ENCODE measurements at places on chromosomes 11 and 22. TPM values are rescaled to one million over a fixed set of nuclear protein-coding genes. Genes with fewer than 3 reads are reported as not detected.

Gene ANO5
- total RNA-seq, result not detected

- DNase-seq, result no peak
These were observed 144.6 kb downstream of the ATG16L2 start for GRCh38 chr11:72958791-72959190.

Gene RASSF10
- not detected for total RNA-seq

GRCh38 chr22:19889951-19890350 lies 35.3 kb upstream of the GNB1L start:
- DNase-seq, result no peak

- no peak for DNase-seq
These were observed 332.7 kb downstream of the CASP12 start for GRCh38 chr11:104565583-104565961.

DNA sequence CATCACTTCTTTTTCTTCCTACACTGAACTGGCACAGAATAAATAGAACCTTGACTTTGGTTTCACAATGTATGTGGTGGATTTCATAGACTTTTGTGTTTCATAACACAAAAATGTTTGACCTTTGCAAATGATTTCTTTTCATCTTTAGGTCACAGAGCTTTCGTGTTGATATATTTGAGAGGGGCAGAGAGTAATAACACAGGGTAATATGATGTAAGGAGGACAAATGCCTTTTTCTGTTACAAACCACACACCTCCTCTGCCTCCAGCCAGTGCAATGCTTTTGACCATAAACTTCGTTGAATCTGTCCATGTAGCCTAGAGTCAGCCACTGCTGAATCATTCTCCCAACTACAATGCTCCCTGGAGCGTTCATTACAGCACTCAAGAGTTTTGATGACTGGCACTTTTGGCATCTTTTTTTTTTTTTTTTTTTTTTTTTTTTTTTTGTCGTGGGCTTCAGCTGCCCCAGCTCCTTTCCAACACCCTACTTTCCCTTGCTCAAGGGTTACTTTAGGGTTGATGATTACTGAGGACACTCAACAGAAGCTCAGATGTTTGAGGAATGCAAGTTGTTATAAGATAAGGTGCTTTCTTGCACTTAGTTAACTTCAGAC lies 11.4 kb upstream of the CAT start:
- DNase-seq, result peak; percentile 97

Gene SYNGR1
- total RNA-seq, result 14.9 TPM

DNA sequence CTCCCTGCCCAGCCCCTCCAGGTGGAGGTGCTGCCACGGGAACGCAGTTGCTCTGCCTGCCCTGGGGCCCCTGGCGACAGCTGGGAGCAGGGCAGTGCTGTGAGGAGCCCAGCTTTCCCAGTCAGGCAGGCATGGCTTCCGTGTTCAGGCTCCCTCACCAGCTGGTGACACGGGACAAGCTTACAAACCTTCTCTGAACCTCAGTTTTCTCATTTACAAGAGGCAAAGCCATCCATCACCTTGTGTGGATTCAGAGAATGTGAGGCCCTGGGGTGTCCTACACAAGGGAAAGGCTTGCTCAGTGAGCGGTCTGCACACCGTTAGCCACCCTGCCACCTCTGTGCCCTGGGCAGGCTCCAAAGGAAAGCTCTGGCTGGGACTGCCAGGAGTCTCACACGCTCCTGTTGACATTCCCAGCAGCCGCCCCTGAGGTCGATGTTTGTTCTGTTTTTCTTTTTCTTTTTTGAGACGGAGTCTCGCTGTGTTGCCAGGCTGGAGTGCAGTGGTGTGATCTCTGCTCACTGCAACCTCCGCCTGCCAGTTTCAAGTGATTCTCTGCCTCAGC lies 23.5 kb downstream of the SUN2 start:
- DNase-seq, result no peak

GRCh38 chr22:44026066-44026629 lies 2.0 kb downstream of the PARVB start:
- no peak for DNase-seq

GRCh38 chr11:12862696-12863469 lies 146.2 kb upstream of the RASSF10 start:
- DNase-seq, result peak; percentile 89

- no peak for DNase-seq
These were observed 1.3 kb downstream of the MACROD1 start for GRCh38 chr11:64164392-64165312.

GRCh38 chr22:25048659-25049647 lies 96.4 kb downstream of the KIAA1671 start:
- DNase-seq, result peak; percentile 54

GRCh38 chr11:46498179-46498578 lies 95.6 kb downstream of the AMBRA1 start:
- no peak for DNase-seq

Gene CFAP300
- total RNA-seq, result 5.6 TPM

GRCh38 chr11:73559743-73560142 lies 38.2 kb downstream of the FAM168A start:
- DNase-seq, result no peak

DNA sequence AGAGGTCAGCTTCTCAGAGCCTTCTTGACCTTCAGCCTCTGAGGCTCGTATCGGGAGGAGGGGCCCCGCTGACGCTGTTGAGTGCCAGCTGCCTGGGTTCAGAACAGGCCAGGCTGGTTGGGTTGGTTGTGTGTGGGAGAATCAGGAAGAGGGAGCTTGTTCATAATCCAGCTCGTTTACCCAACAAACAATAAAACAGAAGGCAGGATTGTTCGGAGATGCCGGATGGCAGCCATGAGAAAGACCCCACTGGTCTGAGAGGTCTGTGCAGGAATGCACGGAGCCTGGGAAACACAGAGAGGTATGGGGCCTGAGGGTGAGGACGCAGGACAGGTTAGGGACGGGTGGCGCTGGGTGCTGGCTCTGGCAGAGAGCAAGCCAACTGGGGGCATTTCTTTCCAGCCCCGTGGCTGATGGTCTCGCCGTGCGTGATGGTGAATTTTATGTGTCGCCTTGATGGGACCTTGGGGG lies 31.6 kb upstream of the SHANK2 start:
- no peak for DNase-seq

Gene ADM2
- 0.15 TPM for total RNA-seq

DNA sequence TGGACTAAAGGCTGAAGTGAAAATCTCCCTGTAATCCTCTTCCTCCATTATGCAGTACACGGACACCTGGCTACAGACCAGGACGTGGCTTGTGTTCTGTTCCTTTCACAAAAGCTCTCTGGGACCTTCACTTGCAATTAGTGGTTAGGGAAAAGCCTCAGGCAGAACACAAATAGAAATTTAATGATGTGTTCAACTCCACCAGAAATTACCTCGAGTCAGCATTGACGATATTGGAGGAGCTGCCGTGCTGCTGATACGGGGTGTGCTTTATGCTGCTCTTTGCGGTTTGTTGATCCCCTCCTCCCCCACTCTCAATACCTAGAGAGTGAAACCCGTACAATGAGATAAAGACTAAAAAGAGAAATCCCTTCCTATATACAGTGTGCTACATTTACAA lies 48.9 kb downstream of the POLD3 start:
- DNase-seq, result peak; percentile 25

- DNase-seq, result peak; percentile 68
These were observed 54.3 kb upstream of the CLMP start for GRCh38 chr11:123249354-123249753.

Gene FGF4
- total RNA-seq, result not detected

Gene ADAMTS8
- not detected for total RNA-seq

Gene ZFP91
- 59.8 TPM for total RNA-seq

DNA sequence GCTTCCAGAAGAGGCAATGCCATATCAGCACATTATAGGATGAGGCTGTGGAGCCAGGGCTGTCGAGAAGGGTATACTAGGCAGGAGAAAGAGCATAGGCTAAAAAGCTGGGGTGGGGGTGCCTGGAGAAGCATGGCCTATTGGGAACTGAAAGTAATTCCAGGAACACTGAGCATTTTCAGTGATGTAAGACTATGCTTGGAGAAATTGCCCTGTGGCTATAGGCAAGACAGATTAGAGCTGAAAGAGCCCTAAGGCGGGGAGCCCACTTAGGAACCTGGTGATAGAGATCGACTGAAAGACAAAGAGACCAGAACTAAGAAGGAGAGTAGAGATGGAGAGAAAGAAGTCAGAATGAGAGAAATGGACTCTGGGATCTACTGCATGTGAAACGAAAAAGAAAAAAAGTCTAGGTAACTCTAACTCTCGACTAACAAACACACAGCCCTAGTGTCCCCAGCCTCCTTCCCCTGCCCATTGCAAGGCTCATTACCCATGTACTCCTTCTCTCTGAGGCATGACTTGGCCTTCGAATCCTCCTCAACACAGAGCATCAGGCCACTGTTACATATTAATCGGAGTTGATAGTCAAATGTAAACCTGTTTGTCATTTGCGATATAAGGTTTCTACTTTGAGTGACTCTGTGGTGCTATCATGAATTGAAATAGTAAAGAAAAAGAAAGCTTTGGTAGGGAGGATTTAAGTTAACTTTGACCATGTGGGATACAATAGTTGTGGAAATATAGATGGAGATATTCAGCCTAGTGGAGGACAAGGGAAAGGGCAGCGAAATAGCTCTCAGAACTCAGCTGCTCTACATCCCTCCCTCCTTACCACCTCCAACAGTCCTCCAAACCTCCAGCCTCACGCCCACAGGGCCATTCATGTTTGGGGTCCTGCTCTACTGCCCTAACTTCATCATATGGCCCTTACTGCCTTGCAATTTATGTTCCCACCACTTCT lies 52.3 kb upstream of the BMAL1 start:
- DNase-seq, result no peak

Gene OR10D3
- not detected for total RNA-seq

Gene FAM227A
- total RNA-seq, result 0.17 TPM

DNA sequence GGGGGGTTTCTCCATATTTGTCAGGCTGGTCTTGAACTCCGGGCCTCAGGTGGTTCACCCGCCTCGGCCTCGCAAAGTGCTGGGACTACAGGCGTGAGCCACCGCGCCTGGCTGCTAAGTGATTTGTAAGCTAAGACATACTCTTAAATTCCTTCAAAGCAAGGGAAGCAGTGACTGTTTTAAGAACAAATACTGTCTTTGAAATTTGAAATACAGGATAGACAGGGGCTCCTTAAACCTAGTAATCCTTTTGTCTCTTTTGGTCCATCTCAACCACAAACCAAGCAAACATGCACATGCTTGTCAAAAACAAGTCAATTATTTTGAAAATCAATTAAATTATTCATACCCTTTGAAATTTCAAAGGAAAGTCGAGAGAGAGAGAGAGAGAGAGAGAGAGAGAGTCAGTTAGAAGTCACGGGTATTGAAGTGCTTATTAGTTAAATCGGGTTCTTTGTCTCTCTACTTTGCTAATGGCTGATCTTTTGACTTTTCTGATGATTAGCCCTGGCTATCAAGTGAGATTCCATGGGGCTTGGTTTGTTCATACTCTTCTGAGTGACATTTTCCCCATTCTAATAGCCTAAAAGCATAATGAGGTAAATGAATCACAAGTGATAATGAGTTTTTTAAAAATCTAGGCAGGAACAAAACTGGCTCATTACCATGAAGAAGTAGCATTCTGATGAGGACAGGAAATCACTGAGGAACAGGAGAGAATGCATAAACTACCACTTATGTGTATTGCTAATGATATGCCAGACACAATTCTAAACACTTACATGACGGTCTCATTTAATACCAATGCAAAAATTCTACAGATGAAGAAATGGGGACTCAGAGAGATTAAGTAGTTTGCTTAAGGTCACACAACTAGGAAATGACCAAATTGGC lies 48.0 kb downstream of the MCHR1 start:
- no peak for DNase-seq

Gene MGAT3
- not detected for total RNA-seq

- DNase-seq, result peak; percentile 46
These were observed 150.5 kb downstream of the FEZ1 start for GRCh38 chr11:125345421-125346178.

- DNase-seq, result no peak
These were observed 3.4 kb downstream of the ARSA start for GRCh38 chr22:50624347-50625130.

DNA sequence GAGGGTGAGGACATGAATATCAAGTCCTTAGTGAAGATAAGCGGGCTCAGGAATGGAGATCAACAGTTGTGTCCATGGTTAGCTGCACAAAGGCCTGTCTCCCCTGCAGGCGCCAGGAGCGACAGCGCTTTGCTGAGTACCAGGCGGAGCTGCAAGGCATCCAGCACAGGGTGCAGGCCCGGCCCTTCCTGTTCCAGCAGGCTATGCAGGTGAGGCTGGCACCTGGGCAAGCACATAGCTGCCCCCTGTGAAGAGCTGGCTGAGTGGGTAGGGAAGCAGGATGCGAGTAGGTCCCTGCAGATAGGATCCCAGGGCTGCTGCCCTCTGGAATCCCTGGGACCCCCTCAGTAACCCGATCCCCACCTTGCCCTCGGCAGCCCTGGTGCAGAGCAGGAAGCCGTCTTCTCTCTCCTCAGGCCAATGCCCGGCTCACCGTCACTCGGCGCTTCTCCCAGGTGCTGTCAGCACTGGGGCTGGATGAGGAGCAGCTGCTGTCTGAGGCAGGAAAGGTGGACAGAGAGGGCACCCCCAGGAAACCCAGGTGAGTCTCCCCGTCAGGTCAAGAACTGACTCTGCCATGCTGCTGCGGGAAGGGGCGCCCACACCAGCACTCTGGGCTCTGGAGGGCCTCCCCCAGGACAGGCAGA lies 2.6 kb upstream of the SART1 start:
- no peak for DNase-seq

Gene NOX4
- total RNA-seq, result not detected

DNA sequence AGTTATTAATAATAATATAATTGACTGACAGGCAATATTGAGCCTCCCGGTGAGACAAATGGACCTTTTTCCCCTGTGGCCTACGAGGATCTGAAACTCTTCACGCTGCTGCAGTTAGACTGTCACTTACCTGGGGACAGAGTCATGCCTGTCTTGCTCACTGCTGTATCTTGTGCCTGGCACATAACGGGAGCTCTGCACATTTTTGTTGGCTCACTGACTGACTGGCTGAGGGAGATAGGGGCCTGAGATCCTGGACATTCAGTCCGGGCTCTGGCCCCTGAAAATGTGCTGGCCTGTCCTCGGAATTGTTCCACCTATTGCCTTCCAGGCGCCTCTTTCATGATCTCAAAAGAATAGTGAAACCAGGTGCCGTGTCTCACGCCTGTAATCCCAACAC lies 743 bp upstream of the CD3D start:
- DNase-seq, result no peak

GRCh38 chr11:118229274-118229847 lies 4.5 kb upstream of the JAML start:
- DNase-seq, result peak; percentile 40
